ENCODE measurements at places on chromosomes 6 and 20. TPM values are rescaled to one million over a fixed set of nuclear protein-coding genes. Genes with fewer than 3 reads are reported as not detected.

DNA sequence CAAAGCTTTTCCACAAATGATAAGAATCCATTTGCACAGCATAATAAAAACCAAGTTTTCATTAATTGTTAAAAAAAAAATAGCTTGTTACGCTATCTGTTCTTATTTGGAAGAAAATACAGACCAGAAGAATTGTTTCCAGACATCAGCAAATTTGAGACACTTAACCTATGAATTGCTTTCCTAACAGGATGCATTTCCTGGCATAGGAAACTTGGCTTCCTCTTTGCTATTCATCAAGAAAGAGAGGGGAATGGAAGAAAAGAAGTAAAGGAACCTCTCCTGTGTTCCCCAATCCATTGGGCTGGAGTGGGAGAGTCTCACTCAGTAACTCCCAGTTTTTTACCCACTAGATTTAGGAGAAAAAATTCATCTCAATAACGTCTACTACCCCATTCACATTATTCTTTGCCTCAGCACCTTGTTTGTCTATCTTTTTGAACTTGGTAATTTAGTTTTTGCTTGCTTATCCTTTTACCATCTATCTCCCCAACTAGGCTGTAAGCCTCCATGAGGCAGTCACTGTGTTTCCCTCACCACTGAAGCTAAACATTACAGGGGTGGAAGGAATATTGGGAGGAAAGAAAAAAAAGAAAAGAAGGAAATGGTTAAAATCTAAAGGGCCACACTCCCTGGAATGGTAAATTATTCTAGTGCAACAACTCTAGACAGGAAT, 150.3 kb downstream of the COL21A1 start:
- no peaks in the 10 kb centered on the region for H3K4me1 ChIP-seq
- no peak overlapping the region for H3K4me3 ChIP-seq
- H3K27me3 ChIP-seq = no peaks in the 10 kb centered on the region
- H3K36me3 ChIP-seq = no peaks in the 10 kb centered on the region

DNA sequence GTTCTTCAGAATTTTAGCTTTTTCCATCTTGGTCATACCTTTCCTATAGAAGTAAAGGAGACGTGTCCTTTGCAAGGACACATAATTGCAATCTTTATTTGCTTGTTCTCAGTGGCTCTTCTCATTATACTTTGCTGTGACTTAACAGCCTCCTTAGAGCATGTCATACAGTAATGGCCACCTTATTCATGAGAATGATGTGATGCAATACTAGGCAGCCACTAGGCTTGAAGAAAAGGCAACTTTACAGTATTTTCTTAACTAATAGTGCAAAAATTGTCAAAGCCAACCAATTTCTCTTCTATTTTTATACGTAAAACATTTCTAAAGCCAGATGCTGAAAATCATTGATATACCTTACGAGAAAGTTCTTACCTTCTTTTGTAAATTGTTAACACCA, 1296.8 kb upstream of the EYS start:
- H3K27ac ChIP-seq = no peak overlapping the region
- no peaks in the 10 kb centered on the region for H3K36me3 ChIP-seq
- H3K4me3 ChIP-seq = no peak overlapping the region
- no peaks in the 10 kb centered on the region for H3K4me1 ChIP-seq
- H3K27me3 ChIP-seq = no peaks in the 10 kb centered on the region
- no peak for DNase-seq

GRCh38 chr6:134080171-134080795, 27.9 kb upstream of the SLC2A12 start:
- no peaks in the 10 kb centered on the region for H3K4me1 ChIP-seq
- no peaks in the 10 kb centered on the region for H3K27me3 ChIP-seq
- no peak overlapping the region for H3K4me3 ChIP-seq

- H3K4me1 ChIP-seq = no peaks in the 10 kb centered on the region
- no peak for DNase-seq
- H3K4me3 ChIP-seq = no peak overlapping the region
- no peaks in the 10 kb centered on the region for H3K27me3 ChIP-seq
- no peak overlapping the region for H3K27ac ChIP-seq
- no peaks in the 10 kb centered on the region for H3K36me3 ChIP-seq
Measured at GRCh38 chr6:5506149-5506548, 244.8 kb downstream of the FARS2 start.

- H3K36me3 ChIP-seq = no peaks in the 10 kb centered on the region
- H3K4me3 ChIP-seq = no peak overlapping the region
- H3K4me1 ChIP-seq = no peaks in the 10 kb centered on the region
- no peaks in the 10 kb centered on the region for H3K27me3 ChIP-seq
- H3K27ac ChIP-seq = no peak overlapping the region
Measured at GRCh38 chr6:159376516-159377158, 207.4 kb downstream of the FNDC1 start.

DNA sequence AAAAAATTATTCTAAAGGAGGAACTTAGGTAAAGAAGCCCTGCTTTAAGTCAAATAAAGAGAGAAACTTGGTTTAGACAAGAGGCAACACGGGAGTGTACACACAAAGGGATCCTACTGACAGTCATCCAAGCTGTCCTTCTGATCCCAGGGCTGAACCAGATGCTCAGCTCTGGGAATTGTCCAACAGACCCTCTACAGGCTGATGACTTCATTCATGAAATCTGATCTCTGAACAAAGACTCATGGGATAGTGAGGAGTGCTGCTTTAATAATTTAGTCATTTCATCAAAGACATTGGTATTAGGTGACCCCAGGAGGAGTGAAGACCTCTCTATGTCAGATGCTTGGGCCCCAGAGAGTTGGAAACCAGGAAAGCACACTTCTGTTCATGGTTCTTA, 65.6 kb upstream of the ARMH2 start:
- no peaks in the 10 kb centered on the region for H3K4me1 ChIP-seq
- H3K36me3 ChIP-seq = no peaks in the 10 kb centered on the region
- H3K4me3 ChIP-seq = no peak overlapping the region

The SYNDIG1 gene
- total RNA-seq = 0.22 TPM

The WASF1 gene
- total RNA-seq = 1.2 TPM

The GCNT2 gene
- total RNA-seq = 3.1 TPM

GRCh38 chr6:141123497-141123896, 1009.2 kb upstream of the GJE1 start:
- no peaks in the 10 kb centered on the region for H3K4me1 ChIP-seq
- H3K36me3 ChIP-seq = no peaks in the 10 kb centered on the region
- DNase-seq = no peak
- no peaks in the 10 kb centered on the region for H3K27me3 ChIP-seq

GRCh38 chr6:112980676-112981075, 633.5 kb downstream of the RFPL4B start:
- H3K27me3 ChIP-seq = no peaks in the 10 kb centered on the region
- no peak overlapping the region for H3K27ac ChIP-seq
- DNase-seq = no peak
- no peaks in the 10 kb centered on the region for H3K4me1 ChIP-seq

DNA sequence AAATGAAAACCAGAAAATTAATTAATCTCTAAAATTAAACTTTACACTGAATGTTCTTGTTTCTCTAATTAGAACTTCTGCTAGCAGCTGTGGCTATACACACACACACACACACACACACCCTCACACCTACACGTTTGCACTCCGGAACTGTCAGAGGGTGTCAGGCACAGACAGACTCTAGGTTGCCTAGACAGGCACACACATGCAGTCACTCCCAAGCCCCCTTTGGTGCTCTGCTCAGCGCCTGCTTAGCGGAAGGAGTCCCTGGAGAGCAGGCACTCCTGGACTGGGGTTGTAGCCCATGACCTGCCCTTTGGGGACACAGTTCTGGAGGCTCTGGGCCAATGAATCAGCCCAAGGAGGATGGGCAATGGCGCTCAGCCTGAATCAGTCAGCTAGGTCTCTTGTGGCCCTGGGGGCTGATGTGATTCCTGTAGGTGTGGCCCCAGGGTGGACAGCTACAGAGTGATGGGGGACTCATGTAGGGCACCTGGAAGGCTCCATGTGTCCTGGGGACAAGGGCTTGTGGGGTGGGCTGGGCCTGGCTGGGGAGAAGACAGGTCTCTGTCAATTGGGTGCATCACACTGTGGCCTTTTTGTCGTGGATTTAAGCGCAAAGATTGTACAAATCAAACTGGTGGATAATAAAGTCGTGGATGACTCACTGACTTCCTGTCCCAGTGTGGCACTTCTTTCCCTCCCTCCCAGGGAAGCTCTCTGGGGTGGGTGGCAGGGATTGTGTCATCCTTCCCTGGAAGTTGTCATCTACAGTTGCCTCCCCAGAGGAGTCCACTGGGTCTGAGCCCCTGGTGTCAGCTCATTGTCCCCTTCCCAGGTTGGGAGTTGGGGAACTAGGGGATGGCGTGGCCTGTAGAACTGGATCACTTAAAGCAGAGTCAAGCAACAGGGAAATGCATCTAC, 8.8 kb downstream of the TMEM151B start:
- no peak overlapping the region for H3K27ac ChIP-seq
- H3K4me1 ChIP-seq = no peaks in the 10 kb centered on the region
- H3K4me3 ChIP-seq = no peak overlapping the region
- H3K27me3 ChIP-seq = peaks cover 9% of the 10 kb centered on the region
- DNase-seq = no peak

The PPIL1 gene
- total RNA-seq = 5.9 TPM

Data from pancreas (tissue), 10 donors.